Stimulated activated CD8-positive, alpha-beta memory T cell treated with anti-CD3 and anti-CD28 coated beads, Interleukin-2, amount 100 ng/mL, for 48 hours (primary cell): ENCODE measurements at places on chromosomes 1 and 21.
A peak's percentile ranks its signal among the peaks of the same experiment; 100 is the strongest.

- no peak for DNase-seq
These were observed 2.2 kb upstream of the PDZK1IP1 start for GRCh38 chr1:47191940-47192457.

DNA sequence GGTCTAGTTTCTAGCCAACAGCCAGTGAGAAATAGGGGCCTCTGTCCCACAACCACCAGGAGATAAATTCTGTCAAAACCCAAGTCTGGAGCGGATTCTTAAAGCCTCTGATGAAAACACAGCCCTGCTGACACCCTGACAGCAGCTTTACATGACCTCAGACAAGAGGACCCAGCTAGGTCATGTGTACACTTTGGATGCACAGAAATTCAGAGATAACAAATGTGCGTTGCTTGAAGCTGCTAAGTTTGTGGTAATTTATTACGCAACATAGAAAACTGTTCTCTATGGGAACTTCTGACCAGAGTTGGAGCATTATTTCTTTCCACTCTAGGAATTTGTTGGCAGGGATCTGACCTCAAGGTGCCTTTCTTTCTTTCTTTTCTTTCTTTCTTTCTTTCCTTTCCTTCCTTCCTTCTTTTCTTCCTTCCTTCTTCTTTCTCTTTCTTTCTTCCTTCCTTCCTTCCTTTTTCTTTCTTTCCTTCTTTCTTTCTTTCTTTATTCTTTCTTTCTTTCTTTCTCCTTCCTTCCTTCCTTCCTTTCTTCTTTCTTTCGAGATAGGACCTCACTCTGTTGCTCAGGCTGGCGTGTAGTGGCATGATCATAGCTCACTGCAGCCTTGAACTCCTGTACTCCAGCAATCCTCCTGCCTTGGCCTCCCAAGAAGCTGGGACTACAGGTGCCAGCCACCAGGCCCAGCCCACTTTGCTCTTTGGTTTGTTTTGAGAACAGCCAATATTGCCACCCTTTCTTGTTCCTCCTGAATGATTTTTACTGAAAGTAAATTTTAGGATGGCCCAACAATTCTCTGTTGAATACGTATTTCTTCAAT is 14.9 kb upstream of the HMGCS2 start:
- DNase-seq, result no peak

DNA sequence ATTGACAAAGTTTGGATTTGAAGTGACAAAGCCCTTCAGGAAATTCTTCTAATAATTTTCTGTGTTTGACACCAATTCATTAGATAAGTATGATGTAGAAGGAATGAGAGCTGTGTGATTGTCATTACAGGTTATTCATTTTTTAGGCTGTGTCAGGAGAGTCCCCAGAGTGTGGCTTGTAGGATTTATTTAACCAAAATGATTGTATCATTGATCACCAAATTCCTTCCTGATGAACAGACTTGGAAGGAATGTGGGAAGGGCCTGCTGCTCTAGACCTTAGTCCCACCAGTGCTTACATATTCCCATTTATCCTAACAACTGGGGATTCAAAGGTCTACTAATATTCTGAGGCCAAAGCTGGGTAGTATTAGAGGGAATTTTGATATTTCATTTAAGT is 383.3 kb upstream of the KAZN start:
- DNase-seq, result no peak

- no peak for DNase-seq
These were observed 1057.3 kb downstream of the ADGRL2 start for GRCh38 chr1:82858031-82858430.

- DNase-seq, result no peak
These were observed 45.4 kb downstream of the SKI start for GRCh38 chr1:2273401-2274090.

DNA sequence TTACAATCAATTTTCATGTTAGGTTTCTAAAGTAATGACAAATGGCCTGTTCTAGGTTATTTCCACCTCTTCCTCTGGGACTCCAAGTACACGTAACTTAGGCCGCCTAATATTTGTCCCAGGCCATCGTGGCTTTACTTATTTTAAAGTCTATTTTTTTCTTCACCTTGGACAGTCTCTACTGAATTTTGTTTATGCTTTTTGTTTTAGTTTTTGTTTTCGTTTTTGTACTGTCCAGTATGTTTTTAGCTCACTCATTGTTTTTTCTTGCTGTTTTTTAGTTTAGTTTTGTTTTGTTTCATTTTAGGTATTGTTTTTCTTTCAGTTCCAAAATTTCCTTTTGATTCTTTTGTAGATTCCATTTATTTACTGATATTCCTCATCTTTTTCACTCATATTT is 187.7 kb upstream of the RNPC3 start:
- no peak for DNase-seq

DNA sequence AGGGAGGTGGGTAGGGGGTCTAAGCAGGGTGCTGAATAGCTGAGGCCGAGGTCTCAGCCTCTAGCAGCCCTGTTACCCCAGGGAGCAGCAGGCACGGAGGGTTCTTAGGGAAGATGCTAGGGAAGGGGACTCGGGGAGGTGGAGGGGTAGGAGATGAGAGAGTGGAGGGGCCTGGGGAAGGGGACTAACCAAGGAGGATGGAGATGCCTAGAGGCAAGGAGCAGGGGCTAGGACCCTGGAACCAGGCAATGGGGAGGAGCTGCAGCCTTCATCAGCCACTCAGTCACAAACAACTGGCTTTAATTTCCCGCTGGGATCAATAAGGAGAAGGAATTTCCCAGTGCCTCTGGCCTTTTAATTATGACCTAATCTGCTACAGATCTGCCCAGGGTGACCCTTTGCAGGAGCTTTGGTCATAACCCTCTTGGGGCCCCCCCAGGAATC is 2.9 kb upstream of the CRABP2 start:
- DNase-seq, result no peak

DNA sequence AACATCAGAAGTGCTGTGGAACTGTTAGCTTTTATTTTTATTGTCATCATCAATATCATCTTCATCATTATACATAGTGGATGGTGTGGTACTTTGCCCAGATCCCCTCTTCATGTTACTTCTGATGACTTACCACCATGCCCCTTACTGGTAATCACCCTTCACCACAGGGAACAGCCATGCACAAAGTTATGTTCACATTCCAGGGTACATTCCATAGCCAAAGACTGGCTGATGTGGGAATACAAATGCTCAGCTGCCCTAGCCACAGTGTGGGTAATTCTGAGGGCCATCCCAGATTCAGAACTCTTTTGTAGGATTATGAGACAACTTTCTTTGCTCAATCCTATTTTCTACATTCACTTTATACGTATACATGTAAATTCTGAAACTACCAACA is 691.3 kb upstream of the CXADR start:
- no peak for DNase-seq

DNA sequence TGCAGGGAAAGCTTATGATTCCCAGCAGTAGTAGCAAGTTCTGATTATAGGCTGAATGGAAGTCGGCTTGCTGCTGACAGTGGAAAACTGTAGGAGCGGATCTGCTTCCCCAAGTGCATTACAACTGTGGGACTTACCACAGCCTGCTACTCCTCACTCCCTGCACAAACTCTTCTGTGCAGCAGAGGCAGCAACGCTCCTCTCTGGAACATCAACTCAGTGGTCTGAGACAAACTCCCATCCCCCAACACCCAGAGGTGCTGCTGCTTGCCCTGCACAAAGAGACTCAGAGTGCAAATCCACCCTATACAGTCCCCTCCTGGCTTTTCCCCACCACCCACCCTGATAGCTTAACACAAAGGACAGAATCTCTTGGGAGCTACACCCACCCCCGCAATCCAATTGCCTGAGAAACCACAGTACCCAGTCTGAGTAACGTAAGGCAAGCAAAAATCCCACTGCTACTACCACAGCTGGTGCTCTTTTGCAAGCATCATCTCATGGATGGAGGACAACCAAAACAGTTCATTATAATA is 1455.2 kb downstream of the AMY1C start:
- no peak for DNase-seq

DNA sequence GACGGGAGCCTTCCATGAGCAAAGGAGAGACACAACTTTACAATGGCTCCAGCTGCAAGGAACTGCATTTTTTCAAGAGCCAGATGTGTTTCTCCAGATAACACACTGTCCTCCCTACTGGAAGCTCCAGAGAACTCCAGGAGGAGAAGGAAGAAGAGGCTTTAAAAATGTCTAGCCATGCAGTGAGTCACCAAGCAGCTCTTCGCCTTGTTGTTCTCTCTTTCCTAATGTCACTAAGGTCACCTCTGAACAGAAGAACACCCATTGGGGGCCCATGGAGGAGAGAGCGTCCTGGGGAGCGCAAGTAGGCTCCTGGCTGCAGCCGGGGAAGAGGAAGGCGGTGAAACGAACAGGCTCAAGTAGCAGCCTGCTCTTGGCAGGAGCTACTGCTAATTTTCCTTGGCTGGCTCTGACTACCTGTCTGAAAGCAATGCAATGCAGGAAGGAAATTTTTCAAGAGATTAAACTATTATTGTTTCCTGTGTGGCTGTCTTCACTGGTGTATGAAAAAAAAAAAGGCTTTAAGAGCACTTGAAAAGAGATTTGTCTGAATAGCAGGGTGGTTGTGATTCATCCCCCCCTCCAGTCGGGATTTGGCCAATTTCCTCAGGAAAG is 321.9 kb downstream of the SETD4 start:
- DNase-seq, result no peak

- DNase-seq, result no peak
These were observed at the start of gene TMPRSS15 for GRCh38 chr21:18403735-18404450. Gene TMPRSS15 (minus strand): TSS chr21:18403785. CDS start chr21:18403622, 163 bp downstream.

DNA sequence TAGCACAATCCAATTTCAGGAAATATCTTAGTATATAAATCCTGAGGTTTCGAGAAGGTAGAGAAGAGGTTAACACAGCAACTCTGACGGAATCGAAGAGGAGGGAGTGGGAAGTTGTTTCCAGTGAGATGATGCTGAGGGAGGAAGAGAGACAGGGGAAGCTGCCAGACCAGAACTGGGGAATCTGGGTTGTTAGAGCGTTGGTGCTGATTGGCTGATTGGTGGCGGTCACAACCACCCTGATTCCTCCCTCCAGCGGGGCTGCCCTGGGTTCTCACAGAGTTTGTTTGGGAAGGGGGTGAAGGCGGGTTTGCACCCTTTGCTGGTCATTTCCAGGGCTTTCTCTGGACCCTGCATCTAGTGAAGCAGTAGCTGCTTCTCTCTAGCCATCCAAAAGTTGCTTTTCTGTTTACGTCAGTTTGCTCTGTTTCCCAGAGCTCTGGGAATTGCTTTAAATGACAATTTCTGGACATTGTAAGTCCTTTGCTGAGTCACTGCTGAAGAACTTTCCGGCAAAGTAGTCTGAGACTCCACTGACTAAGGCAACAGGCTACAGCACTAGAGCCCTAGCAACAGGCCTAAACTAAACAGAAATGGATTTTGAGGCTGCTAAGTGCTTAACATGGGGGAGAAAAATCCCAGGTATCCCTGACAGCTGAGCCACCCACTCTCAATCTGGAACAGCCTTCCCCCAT is 90.1 kb downstream of the TENT5C start:
- DNase-seq, result no peak

GRCh38 chr1:233328142-233328921 is 808 bp downstream of the MAP3K21 start:
- DNase-seq, result peak; percentile 1

- DNase-seq, result no peak
These were observed 18.8 kb downstream of the UAP1 start for GRCh38 chr1:162580308-162580707.

DNA sequence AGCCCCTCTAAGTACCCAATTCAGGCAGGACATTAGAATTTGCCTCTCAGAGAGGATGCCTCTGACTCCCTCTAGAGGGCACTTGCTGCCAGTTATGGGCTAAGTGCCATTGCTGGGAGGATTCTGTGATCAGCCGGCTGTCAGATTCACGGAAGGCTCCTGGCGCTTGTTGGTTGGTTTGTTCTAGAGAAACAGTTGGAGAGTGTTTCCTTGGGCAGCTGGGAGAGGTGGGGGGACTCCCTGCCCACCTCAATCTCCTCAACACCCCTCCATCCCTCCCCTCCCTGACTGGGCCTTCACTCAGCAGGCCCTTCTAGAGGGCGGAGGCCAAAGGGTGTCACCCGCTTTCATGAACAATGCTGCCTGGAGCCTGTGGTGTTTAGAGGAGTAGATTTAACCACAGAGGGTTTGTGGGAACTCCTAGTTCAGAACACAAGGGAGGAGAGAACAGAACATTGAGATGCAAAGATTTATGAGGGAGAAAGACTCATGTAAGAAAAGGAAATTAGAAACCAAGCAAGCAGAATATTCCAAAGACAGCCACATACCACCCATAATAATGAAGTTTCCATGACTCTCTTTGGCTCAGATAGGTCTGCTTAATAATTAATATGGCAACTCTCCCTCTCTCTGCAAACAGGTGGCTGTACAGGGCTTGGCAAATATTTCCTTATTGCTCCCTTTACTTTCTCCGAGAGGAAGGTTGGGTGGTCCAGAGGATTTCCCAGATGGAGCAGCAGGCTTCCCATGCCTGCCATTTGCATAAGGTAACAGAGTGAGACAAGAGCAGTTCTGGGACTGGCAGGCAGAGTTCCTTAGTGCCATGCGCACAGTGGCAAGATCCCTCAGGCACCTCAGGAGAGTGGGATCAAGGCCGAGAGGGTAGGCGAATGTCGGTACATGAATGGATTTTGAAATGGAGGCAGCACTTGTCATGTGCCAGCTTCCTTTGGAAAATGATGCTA is 30.0 kb upstream of the ACP6 start:
- peak; percentile 17 for DNase-seq

DNA sequence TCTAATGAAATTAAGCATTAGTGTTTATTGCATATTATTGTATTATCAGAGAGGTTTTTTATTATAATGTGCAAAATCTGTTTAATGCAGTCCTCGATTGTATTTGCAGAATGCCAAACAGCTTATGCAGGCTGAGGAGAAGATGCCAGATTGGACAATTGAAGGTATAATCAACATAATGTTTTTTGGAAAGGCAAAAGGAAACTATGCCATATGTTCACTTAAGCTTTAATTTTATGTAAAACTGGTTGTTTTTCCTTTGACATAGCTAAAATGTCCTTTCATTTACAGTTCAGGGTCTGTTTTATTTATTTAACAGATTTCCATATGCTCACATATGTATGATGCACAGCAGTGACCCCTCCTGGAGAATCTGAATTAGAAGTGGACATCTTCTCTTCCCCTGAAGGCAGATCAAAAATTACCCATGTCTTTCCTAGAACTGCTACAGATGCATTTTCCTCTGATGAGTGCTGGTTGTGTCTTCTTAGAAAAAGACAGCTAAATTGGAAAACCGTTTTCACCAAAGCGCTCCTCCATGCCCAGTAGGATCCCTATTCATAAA is 143.5 kb upstream of the USH2A start:
- DNase-seq, result no peak

DNA sequence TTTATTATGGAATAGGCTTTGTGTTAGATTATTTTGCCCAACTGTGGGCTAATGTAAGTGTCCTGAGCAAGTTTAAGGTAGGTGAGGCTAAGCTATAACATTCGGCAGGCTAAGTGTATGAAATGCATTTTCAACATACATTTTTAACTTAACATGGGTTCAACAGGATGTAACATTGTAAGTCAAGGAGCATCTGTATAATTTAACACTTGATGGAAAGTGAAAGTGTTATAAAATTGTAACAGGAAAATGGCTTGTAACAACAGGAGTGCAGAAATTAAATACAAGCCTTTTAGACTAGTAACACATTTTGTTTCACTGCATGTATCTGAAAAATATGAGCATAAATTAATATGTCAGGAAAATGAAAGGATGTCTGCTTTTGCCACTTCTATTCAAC is 42.3 kb downstream of the B3GALNT2 start:
- no peak for DNase-seq

- DNase-seq, result no peak
These were observed 184.3 kb upstream of the LMO4 start for GRCh38 chr1:87144316-87144895.
